ENCODE measurements at places on chromosomes 5 and 9.

DNA sequence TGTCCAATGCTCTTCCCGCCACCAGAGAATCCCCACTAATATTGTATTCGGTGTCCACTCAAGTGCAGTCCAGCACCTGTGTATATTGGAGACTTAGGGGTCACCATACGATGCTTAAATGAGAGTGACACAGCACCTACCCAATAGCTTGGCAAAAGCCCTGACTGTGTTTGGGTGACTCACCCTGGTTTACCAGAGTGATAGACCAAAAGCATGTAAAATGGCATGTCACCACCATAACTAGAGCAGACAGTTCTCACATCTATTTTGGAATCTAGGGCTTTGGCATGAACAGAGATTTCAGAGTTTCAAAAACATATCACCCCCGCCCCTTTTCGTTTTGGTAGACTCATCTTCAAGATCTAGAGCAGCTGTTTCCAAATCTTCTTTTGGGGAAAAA lies 217.3 kb upstream of the RASEF start:
- no peaks in the 10 kb centered on the region for H3K27me3 ChIP-seq
- H3K36me3 ChIP-seq, result peaks cover 2% of the 10 kb centered on the region
- H3K4me1 ChIP-seq, result peaks cover 10% of the 10 kb centered on the region
- H3K4me3 ChIP-seq, result no peak overlapping the region
- DNase-seq, result no peak
- no peak overlapping the region for H3K27ac ChIP-seq

DNA sequence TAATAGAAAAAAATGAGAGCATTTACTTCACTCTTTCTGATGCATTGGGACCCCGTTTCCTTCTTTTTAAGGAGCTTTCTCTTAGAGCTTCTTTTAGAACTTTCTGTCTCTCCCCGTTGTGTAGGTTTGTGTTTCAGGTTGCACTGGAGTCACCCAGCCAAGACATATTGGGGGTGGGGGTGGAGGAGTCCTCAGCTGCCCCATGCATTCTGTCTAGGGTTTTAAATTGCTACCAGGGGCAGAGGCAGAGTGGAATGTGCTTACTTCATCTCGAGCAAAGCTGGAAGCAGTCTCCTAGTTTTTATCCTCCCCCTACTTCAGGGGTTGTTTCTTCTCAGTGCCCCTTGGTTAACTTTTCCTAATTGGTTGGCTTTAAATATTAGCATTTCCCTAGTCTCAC lies 9.4 kb downstream of the OR2K2 start:
- DNase-seq, result no peak
- H3K27me3 ChIP-seq, result no peaks in the 10 kb centered on the region
- no peak overlapping the region for H3K4me3 ChIP-seq
- no peaks in the 10 kb centered on the region for H3K36me3 ChIP-seq
- H3K27ac ChIP-seq, result no peak overlapping the region

DNA sequence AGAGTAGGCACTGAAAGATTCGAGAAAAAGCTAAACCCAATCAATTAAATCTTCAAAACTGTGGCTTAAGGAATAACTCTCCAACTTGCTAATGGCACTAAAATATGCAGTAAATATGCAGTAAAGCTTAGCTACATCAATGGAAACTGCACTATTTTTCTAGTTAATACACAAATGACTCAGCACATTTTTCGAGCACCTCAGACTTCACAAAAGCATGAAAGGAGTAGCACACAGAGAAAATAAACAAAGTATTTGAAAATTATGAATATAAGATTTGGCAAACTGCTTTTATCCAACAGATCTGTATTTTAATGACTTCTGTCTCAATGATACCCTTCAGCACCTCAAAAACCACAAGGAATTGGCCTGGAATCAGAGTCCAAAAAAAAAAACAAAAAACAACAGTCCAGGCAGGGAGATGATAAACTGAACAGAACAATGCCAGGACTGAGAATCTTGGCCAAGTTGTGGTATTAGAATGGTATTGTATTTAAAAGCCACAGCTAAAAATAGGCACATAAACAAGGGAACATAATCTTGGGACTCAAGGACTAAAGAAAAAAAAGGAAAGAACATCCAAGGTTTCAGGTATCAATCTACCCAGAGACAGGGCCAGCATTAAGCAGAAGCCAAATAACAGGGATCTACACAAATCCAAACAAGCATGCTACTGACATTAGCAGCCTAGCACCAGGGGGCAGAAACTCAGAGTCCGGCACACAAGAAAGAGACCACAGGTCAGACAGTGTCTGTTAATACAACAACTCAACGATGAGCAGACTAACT lies 21.4 kb downstream of the TMEM245 start:
- H3K27me3 ChIP-seq, result no peaks in the 10 kb centered on the region
- H3K4me3 ChIP-seq, result no peak overlapping the region
- H3K4me1 ChIP-seq, result peaks cover 49% of the 10 kb centered on the region

- no peak for DNase-seq
- H3K27me3 ChIP-seq, result no peaks in the 10 kb centered on the region
- H3K27ac ChIP-seq, result no peak overlapping the region
- peaks cover 3% of the 10 kb centered on the region for H3K36me3 ChIP-seq
- no peak overlapping the region for H3K4me3 ChIP-seq
Measured at GRCh38 chr9:96557921-96558320, 61.7 kb downstream of the CDC14B start.

- peaks cover 2% of the 10 kb centered on the region for H3K4me1 ChIP-seq
- H3K27ac ChIP-seq, result no peak overlapping the region
- peaks cover 2% of the 10 kb centered on the region for H3K36me3 ChIP-seq
- peaks cover 7% of the 10 kb centered on the region for H3K27me3 ChIP-seq
- H3K4me3 ChIP-seq, result no peak overlapping the region
- DNase-seq, result no peak
Measured at GRCh38 chr9:69456201-69456600, 131.2 kb downstream of the ENTREP1 start.

- H3K36me3 ChIP-seq, result no peaks in the 10 kb centered on the region
- no peak overlapping the region for H3K27ac ChIP-seq
- no peak overlapping the region for H3K4me3 ChIP-seq
- H3K27me3 ChIP-seq, result peaks cover 14% of the 10 kb centered on the region
Measured at GRCh38 chr5:158751961-158752655, 347.6 kb downstream of the EBF1 start.

DNA sequence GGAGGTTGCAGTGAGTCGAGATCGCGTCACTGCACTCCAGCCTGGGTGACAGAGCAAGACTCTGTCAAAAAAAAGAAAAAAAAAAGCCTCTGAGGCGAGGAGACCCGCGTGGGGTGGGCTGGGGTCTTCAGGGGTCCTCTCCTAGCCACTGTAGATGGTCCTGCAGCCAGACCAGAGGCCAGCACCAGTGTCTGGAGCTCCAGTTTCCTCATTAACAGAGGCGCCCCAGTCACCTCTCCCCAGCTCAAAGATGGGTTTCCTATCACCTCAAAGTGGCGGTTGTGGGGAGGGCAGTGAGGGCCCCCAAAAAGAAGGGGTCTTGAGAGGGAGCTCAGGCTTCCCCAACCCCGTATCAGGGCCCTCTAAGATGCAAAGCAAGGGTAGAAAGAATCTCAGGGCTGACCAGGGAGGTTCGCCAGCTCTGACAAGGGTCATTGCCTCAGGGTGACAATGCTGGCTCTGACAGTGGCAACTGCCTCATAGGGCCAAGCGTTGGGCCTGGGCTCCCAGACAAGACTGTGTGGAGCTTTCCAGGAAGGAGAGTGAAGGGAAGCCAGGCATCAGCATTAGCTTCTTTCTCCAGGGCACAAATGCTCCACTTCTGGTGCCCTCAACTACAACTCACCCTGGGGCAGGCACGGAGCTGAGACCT lies 15.0 kb downstream of the STK10 start:
- no peaks in the 10 kb centered on the region for H3K27me3 ChIP-seq
- H3K4me3 ChIP-seq, result no peak overlapping the region
- no peak for DNase-seq
- H3K36me3 ChIP-seq, result no peaks in the 10 kb centered on the region
- H3K27ac ChIP-seq, result no peak overlapping the region
- H3K4me1 ChIP-seq, result peaks cover 9% of the 10 kb centered on the region

DNA sequence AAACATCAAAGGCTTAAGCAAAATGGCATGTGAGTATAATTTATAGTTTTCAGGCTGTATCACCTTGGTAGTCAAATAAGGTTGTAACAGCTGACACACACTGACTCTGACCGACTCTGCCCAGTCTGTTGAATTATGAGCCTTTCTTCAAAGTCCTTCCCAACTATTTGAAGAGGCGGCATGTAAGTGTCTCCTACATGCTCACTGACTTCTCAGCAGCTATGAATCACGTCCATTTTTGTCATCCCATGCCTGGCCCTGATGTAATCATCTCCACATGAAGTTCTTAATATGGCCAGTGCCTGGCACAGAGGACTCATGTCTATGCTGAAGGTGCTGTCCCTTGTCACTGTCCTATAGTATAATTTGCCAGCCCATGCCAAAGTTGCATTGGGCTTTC lies 5.1 kb upstream of the PTBP3 start:
- no peak overlapping the region for H3K27ac ChIP-seq
- H3K4me1 ChIP-seq, result peaks cover 19% of the 10 kb centered on the region
- no peaks in the 10 kb centered on the region for H3K36me3 ChIP-seq
- H3K27me3 ChIP-seq, result no peaks in the 10 kb centered on the region
- no peak for DNase-seq
